ENCODE measurements at places on chromosomes 13 and 19. TPM values are rescaled to one million over a fixed set of nuclear protein-coding genes. Genes with fewer than 3 reads are reported as not detected.

GRCh38 chr13:78620936-78621470, 17.7 kb upstream of the POU4F1 start:
- DNase-seq, result no peak

DNA sequence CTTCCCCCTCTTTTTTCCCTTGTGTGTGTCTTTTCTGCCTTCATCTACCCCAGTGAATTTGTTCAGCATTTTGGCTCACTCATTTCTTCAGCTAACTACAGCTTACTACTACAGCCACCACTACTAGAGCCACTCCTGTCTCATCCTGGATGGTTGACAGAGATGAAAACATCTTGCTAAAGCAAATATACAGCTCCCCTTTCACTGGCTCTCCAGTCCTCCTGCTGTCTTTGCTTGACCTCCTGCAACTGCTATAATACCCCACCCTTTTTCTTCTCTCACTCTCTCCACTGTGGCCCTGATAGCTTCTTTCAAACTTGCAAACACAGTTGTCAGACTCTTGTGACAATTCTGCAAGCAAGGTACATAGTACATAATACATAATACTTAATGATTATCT, 523.6 kb downstream of the DCT start:
- no peak for DNase-seq

DNA sequence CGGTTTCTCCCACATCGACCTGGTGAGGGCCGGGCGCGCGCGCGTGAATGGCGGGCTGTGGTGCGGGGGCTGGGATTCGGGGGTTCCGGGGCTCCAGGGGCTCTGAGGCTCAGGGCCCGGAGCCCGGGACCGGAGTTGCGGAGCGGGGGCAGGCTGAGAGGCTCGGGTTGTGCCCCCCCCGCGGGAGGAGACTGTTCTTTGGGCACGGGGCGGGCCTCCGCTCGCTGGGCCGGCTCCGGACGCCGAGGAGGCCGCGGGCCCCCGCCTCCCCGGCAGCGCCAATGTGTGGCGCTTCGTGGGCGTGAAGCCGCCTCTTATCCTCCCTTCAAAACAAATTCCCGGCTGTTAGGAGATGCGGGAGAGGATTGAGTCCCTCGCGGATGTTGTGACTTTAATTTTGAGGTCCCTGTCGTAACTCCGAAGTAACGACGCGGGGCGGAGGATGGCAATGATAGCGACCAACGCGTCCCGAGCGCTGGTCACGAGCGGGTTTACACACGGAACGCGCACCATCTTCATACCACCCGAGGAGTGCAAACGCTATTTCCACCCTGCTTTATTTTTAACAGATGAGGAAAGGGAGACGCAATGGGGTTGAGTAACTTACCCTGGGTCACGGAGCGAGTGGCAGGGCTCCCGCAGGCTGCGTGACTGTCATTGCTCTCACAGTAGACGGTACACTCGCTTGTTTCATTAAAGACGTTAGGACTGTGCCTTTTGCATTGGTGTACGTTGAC, 536 bp downstream of the UBA2 start:
- peak; percentile 49 for DNase-seq

DNA sequence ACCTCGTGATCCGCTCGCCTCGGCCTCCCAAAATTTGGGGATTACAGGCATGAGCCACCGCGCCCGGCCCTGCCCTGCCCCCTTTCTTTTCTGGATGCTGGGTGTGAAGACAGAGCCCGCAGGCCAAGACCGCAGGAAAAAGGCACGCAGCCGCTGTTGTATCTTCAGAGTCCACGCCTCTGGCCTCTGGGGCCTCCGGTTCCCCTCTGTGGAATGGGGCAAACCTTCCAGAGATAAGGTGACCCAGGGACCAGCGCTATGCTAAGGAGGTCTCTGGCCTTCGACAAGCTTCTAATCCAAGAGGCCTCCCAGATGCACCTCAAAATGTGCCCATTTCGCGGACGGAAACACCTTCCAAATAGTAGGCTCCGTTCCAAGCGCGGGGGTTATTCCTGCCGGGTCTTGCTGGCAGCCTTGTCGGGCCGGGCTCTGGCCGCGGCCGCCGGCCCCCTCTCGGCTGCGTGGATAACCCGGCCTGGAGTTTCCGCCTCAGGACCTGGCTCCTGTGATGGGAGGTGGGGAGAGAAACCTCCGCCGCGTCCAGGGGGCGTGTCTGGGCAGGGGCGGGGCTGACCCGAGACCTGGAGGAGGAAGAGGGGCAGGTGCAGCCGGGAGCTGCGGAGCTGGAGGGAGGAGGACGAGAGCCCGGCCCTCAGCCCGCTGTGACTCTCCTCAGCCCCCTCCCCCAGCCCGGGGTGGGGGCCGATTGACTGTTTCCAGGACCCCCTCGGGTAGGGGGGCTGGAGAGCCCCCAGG, 13.1 kb downstream of the TJP3 start:
- peak; percentile 88 for DNase-seq

Gene ERICH4
- total RNA-seq, result not detected

Gene TINCR
- total RNA-seq, result 0.06 TPM

Gene CLDN10
- total RNA-seq, result 0.82 TPM

Gene EXOC3L2
- 4.8 TPM for total RNA-seq

GRCh38 chr19:10747271-10747670, 29.4 kb downstream of the DNM2 start:
- peak; percentile 70 for DNase-seq

GRCh38 chr19:31500946-31501345, 151.7 kb upstream of the TSHZ3 start:
- no peak for DNase-seq

GRCh38 chr19:6065685-6066374, 44.5 kb downstream of the RFX2 start:
- DNase-seq, result peak; percentile 47

GRCh38 chr13:99208185-99208584, 7.5 kb downstream of the UBAC2 start:
- DNase-seq, result no peak

Gene RINL
- 3.1 TPM for total RNA-seq

DNA sequence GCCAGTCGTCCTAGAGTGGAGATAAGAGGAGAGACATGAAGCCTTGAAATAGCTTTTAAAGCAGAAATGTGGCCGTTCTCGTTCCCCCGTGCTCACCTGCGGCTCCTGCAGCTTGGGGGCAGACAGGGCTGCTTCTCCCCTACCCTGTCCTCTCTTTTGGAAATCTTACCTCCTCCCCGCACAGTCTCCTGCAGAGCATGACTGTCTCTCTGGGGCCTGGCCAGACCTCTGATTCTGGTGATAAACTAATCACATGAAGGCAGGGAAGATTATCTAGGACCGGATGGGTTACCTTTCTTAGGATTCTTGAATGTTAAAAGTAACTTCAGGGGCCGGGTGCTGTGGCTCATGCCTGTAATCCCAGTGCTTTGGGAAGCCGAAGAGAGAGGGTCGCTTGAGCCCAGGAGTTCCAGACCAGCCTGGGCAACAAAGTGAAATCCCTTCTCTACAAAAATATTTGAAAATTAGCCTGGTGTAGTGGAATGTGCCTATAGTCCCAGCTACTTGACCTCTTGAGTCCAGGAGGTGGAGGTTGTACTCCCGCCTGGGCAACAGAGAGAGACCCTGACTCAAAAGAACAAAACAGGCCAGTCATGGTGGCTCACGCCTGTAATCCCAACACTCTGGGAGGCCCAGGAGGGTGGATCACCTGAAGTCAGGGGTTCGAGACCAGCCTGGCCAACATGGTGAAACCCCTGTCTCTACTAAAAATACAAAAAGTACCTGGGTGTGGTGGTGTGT, 8.1 kb downstream of the CEBPA start:
- no peak for DNase-seq

- no peak for DNase-seq
Observed at GRCh38 chr13:104757712-104758111, 1691.5 kb upstream of the SLC10A2 start.

DNA sequence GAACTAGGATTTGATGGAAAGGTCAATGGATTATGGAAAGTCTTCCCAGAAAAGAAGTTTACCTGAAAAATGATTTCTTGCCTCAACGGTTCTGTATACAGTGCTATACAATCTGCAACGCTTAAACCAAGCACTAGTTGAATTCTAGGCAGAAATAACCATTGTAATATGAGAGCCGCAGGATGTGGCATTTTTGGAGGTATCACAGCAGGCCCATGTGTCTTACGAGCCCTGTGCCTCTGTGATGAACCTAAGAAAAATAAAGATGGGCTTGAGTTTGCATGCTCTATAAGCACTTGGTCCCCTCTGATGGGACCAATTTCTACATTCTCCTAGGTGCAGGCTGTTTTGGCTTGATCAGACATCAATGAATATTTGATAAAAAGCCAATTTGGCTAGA, 78.7 kb upstream of the RFC3 start:
- DNase-seq, result no peak

DNA sequence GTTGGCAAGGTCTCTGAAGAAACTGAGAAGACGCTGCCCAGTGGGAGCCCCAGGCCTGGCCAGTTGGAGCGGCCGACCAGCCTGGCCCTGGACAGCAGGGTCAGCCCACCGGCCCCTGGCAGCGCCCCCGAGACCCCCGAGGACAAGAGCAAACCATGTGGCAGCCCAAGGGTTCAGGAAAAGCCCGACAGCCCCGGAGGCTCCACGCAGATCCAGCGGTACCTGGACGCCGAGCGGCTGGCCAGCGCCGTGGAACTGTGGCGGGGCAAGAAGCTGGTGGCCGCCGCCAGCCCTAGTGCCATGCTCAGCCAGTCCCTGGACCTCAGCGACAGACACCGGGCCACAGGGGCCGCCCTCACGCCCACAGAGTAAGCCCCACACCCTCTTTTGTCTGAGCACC, 20.1 kb upstream of the USE1 start:
- DNase-seq, result no peak

Gene ATP4A
- not detected for total RNA-seq

Gene ICAM5
- 1.3 TPM for total RNA-seq

- no peak for DNase-seq
Observed at GRCh38 chr13:111791131-111791530, 275.8 kb upstream of the SOX1 start.

Gene OVOL3
- not detected for total RNA-seq

GRCh38 chr19:1734321-1734966, 18.9 kb upstream of the ONECUT3 start:
- no peak for DNase-seq

Gene MUC16
- 0.24 TPM for total RNA-seq

DNA sequence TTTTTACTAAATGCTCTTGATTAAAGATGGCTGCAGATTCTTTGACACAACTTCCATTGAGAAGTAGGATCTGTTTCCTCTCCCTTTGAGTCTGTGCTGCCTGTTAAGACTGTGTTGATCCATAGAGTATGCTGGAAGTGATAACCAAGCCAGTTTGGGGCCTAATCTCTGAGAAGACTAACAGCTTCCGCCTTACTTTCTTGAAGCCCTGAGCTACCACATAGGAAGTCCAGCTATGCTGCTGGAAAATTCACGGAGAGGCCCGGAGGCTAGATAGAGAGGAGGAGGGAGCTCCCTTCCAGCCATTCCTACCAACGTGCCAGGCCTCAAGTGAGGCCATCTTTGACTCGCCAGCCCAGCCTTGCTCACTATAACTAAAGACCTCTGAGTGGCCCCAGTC, 12.5 kb downstream of the RAP2A start:
- no peak for DNase-seq

DNA sequence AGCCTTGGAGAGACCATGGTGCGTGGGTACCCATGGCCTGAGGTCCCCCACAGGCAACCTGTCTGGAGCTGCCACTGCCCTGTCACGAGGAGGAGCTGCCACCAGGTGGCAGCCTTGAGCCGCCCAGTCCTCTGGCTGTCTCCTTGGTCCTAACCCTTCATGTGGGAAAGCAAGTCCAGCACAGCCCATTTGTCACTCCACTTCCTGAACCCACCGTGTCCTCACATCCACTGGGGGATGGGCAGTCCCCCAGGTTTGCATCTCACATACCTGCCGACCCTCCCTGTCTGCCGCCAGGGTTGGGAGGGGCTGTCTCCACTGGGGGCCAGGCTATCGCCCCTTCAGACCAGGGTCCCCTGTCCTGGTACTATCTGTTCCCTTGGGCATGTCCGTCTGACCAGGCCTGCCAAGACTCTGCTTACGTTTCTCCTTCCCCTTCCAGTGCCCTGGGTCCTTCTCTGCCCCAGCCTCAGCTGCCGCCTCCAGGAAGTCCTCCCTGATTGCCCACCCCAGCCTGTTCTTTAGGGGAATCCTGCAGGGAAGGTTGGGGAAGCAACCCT, 4.5 kb downstream of the FAM174C start:
- peak; percentile 94 for DNase-seq
